Right forelimb (tissue), 1 donor: ENCODE measurements at places on chromosomes 13 and 19.
A peak's percentile ranks its signal among the peaks of the same experiment; 100 is the strongest.

- no peak for DNase-seq
Observed at GRCh38 chr13:53038993-53039392, 10.4 kb downstream of the OLFM4 start.

GRCh38 chr13:83499286-83499685 is 383.0 kb downstream of the SLITRK1 start:
- no peak for DNase-seq

GRCh38 chr13:94382517-94382916 is 97.0 kb downstream of the DCT start:
- DNase-seq, result no peak

GRCh38 chr13:39935155-39935554 is 279.7 kb downstream of the COG6 start:
- no peak for DNase-seq

- DNase-seq, result no peak
Observed at GRCh38 chr13:56886398-56886797, 254.3 kb upstream of the PRR20A start.

GRCh38 chr19:45030825-45031224 is 8.0 kb upstream of the CLASRP start:
- no peak for DNase-seq

DNA sequence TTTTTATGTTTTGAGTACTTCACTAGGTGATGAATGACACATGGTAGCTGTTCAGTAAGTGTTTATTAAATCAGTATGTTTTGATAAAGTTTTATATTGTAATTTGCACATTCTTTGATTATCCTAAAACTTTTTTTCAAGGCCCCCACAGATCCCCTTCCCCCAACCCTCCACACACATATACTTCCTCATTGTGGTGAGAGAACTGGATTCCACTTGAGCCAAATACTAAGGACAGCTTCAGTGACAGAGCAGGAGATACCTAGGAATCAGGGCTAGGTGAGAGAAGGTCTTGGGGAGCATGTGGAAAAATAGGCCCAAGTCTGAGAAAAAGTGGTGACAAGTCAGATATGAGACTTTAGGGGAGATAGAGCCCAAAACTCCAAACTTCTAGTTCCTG is 174.6 kb downstream of the TDRD3 start:
- DNase-seq, result no peak

DNA sequence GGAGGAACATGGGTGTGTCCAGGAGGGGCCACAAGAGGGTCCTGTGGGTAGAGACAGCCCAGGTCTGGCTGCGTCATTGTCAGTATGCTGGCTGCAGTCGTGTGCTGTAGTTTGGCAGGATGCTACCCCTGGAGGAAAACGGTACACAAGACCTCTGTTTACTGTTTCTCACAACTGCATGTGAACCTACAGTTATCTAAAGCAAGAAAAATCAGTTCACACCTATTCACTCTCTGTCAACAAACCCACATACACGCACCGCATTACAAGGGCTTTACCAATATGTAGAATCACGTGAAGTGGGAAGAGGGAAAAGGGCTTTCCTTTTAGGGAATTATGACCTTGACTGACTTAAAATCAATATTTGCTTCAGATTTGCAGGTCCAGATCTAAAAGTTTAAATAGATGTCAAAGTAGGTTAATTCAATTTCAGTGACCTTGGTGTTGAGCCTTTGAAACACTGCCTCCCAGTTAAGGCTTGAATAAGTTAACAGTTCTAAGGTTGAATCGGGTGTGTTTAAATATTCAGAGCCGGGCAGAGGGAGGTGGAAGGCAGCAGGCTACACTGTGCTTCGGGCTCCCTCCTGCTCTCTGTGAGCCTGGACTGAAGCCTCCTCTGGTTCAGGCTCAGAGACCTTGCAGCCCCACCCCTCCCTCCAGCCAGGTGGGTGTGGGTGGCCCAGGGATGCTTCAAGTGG is 17.2 kb upstream of the MCF2L start:
- no peak for DNase-seq

DNA sequence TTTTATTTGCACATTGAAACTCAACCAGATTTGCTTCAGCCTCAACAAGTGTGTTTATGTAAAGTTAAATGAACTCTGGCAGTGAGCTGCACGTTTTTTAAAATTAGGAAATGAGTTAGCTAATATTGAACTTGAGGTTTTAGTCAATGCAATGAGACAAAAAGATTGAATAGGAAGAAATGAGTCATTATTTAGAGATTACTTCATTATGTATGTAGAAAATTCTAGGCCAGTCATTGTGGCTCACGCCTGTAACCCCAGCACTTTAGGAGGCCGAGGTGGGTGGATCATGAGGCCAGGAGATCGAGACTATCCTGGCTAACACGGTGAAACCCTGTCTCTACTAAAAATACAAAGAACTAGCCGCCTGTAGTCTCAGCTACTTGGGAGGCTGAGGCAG is 22.8 kb upstream of the CD70 start:
- DNase-seq, result no peak

- no peak for DNase-seq
Observed at GRCh38 chr13:33963134-33963533, 145.2 kb downstream of the RFC3 start.

GRCh38 chr19:4504297-4504701 is 14.0 kb downstream of the PLIN4 start:
- DNase-seq, result peak; percentile 64

- peak; percentile 99 for DNase-seq
Observed at GRCh38 chr19:33521480-33522370, at the start of gene PEPD. TSS of gene PEPD (minus strand) at chr19:33521791. CDS start at chr19:33521760, 31 bp downstream.

DNA sequence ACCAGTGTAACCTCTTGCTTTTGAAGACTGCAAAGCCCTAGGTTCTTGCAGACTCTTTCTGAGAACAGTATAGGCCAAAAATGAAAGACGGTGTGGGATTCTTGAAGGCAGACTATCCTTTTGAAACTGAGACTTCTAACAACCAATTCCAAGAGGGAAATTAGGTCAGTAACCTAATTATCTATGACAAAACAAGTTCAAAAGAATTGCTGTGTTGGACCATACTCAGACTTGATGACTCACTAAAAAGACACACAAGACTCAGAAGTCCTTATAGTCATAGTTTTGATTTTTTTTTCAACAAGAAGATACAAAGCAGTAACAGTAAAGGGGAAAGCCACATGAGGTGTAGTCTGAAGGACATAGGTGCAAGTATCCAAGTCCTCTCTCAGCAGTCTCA is 624.0 kb upstream of the GPC6 start:
- no peak for DNase-seq

DNA sequence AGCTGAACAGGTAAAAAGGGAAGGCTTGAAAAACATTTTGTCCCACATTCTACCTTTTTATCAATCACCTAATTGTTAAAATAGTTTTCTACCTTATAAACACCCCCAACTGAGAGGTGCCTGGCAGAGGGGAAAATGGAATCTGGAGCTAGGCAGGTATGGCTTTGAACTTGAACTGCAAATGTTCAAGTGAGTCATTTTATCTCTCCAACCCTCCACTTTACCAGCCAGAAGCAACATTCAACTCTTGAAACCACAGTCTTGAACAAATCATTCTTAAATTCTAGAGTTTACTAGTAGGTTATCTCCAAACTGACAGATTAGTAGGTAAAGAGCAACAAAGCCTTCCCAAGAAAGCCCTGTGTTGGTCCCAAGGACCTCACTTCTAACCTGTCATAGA is 116.9 kb downstream of the ABCC4 start:
- DNase-seq, result no peak

GRCh38 chr13:92097337-92097903 is 699.0 kb downstream of the GPC5 start:
- DNase-seq, result no peak

GRCh38 chr13:99486996-99487395 is 14.3 kb upstream of the TM9SF2 start:
- DNase-seq, result no peak
